ENCODE measurements at places on chromosomes 12 and 14.

DNA sequence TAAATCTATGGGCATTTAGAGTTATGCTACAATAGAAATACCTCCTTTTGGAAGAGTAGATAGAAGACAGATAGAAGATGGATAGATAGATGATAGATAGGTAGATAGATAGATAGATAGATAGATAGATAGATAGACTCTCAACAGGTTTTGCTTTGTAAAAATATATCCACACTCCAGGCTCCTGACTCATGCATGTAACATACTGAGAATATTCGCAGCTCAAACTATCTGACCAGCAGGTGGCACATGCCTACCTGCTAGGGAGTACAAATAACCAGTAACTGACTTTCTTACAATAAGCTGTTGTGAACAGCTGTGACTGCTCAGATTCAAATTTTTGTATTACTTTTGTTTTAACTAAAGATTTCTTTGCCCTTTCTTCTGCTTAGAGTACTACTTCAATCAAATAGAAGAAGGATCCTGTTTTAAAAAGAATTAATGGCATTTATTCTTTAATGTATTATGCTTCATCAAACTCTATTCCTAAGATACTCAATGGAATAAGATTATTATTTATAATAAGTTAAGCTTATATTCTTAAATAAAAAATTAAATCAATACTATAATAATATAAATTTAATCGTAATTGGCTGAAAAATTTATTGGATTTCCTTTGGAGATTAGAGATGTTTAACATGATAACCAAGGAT is 15.8 kb upstream of the CPNE8 start:
- no peak for DNase-seq

- no peak for DNase-seq
These were observed 1133.3 kb downstream of the BCL11B start for GRCh38 chr14:98138666-98139065.

GRCh38 chr14:48937541-48938195 is 648.5 kb downstream of the RPS29 start:
- DNase-seq, result no peak

- no peak for DNase-seq
These were observed 2.3 kb upstream of the ZBTB42 start for GRCh38 chr14:104798300-104799243.

DNA sequence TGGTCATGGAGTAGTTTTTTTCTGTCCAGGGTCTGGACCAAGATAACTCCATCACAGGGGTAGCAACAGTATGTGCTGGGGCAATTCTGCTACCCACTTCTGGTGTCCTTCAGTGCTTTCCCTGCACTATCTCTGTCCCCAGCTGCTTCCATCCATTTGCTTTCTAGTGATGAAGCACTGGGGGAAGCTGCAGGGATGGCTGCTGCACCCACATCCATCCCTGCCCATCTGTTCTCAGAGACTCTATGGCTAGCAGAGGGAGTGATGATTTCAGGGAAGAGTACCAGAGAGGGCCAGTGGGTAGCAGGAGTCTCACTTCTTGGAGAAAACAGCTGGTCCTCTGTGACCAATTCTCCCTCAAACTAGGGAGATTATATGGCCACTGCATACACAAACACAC is 44.1 kb downstream of the ETV6 start:
- peak; percentile 18 for DNase-seq

DNA sequence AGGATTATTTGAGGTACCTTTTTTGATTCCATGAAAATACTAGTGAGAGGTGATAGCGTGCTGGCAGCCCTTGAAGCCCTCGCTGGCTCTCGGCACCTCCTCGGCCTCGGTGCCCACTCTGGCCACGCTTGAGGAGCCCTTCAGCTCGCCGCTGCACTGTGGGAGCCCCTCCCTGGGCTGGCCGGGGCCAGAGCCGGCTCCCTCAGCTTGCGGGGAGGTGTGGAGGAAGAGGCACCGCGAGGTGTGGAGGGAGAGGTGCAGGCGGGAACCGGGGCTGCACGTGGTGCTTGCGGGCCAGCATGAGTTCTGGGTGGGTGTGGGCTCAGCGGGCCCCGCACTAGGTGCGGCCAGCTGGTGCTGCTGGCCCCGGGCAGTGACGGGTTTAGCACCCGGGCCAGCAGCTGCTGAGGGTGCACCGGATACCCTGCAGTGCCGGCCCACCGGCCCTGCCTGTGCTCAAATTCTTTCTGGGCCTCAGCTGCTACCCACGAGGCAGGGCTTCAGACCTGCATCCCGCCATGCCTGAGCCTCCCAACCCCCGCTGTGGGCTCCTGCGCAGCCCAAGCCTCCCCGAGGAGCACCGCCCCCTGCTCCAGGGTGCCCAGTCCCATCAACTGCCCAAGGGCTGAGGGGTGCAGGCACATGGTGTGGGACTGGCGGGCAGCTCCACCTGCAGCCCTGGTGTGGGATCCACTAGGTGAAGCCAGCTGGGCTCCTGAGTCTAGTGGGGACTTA is 7.4 kb downstream of the MOK start:
- DNase-seq, result no peak

DNA sequence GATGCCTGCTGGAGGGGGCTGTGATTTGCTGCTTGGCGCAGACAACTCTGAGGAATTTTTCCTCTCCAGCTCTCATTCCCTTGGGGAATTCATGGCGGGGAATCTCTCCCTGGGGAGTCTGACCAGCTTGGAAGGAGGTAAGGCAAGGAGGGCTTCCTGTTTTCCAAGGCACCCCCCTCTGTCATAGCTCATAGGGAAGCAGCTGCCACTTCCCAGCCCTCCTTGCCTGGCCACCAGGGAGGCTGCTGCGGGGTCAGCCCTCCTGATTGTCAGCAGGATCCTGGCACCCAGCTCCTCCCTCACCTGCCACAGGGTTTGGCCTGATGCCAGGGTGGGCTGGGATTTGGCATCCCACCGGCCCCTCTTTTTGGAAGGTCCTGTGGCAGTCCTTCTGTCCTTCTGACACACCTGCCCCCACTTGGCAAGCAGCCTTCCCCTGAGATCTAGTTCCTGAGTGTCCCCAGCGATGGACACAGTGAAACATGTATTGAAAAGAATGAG is 74.9 kb downstream of the TSPAN9 start:
- DNase-seq, result peak; percentile 43

GRCh38 chr14:71166180-71166837 is 259.1 kb downstream of the PCNX1 start:
- DNase-seq, result peak; percentile 64

DNA sequence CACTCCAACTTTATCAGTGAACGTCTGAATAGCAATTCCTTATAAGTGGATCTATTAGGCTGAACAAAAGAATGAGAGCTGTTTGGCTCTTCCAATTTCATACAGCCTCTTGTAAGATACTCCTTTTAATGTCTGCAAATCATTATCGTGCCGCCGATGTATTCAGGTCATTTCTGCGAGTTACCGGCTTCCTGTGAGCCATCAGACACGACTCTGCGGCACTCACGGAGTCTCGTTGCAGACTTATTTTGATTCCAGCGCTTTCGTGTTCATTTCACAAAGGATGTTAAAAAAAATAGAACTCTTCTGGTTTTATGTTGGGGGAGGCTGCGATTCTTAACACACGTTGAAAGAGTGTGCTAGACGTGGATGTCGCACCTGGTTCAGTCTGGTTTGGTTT is 106.6 kb downstream of the GLT1D1 start:
- DNase-seq, result no peak

GRCh38 chr12:96907671-96908422 is 790 bp downstream of the NEDD1 start:
- peak; percentile 24 for DNase-seq

- DNase-seq, result no peak
These were observed 37.3 kb downstream of the LTBP2 start for GRCh38 chr14:74574706-74575105.

- DNase-seq, result no peak
These were observed 5.5 kb upstream of the KRT79 start for GRCh38 chr12:52839436-52840105.

- no peak for DNase-seq
These were observed 6.0 kb downstream of the ZBTB39 start for GRCh38 chr12:57000393-57000792.

DNA sequence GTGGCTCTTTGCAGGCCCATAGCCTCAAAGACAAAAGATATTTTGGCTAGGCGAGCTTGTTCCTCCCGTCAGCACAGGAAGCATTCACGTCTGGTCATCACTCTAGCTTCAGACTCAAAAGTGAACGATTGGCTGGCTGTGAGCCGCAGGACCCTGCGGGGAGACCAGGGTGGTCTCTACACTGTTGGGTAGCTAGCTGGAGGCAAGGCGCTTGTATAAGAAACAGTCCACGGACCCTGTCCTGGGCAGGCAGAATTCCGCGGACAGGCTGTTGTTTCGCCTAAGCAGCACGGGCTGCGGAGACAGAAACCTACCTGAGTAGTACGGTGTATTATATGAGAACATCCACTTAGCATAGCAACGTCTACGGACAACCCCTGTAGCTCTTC is 29.6 kb downstream of the WBP11 start:
- no peak for DNase-seq

DNA sequence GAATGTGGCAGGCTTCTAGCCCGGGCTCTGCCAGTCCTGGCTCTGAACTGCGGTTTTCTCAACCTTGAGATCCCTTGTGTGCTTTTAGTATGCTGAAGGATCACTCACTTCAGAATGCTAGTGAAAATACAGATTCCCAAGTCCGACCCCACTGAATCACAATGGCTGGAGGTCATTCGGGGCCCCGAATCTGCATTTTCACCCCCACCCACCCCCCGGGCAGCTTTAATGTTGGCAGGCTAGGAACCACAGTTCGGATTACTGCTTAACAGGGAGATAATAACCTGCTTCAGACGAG is 573 bp upstream of the SUSD6 start:
- peak; percentile 33 for DNase-seq

DNA sequence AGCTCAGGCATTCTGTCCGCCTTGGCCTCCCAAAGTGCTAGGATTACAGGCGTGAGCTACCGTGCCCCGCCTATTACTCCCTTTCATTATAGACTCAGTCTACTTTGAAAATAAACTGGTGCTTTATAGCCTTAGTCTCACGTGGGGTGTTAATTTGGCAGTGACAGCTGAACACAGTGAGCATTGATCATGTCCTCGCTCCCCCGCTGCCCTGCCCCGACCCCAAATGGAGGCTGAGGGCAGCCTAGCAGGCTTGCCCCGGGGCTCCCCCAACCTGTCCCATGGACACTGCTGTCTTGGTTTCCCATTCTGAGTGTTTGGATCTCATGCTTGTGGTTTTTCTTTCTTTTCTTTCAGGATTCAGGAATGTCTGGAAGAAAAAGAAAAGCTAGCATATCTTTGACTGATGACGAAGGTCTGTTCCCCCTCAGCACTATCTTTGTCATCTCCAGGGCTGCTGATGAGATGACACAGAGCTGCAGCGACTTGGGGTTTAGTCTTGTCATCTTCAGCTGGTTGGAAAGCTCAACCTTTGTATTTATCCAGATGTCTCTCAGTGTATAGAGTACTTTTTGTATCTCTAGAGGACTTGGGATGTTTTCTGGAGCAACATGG is 42.2 kb downstream of the EP400 start:
- DNase-seq, result peak; percentile 27

- DNase-seq, result no peak
These were observed 24.8 kb upstream of the LGALS3 start for GRCh38 chr14:55103971-55104954.

DNA sequence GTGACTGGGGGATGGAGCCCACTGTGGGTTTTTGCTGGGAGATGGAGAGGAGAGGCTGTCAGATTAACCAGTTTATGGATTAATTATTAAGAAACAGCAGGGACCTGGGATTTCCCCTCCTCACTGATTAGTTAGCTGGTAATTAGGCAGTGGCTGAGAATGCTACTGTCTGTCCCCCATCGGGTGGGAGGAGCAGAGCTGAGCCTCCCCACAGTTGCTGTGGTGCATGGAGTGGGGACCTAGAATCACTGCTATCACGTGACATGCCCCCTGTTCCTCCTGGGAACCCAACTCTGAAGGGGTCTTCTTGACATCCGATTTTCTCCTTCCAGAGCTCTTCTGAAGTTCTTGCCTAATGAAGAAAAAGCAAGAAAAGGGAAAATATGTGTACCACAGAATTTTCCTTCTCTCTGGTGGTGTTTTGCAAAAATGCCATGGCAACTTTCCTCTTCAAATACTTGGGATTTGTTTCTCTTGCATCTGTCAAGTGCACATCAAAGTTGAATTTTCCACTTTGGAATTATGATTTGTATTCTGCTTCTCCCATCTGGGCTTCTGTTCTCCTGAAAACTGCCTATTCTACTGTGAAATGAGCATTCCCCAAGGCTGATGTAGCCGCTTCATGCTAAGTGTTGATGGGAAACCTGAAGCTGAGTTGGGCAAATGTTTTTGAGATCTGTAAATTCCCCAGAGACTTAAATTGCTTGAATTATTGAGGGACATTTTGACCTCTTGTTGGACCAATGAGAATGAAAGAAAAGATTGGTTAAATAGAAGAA is 264.2 kb downstream of the RGS6 start:
- no peak for DNase-seq

- peak; percentile 72 for DNase-seq
These were observed 501.2 kb downstream of the PCNX1 start for GRCh38 chr14:71408362-71409030.

GRCh38 chr14:24064856-24065255 is 6.5 kb upstream of the CPNE6 start:
- no peak for DNase-seq

GRCh38 chr12:95283371-95283770 is 65.8 kb downstream of the VEZT start:
- no peak for DNase-seq

DNA sequence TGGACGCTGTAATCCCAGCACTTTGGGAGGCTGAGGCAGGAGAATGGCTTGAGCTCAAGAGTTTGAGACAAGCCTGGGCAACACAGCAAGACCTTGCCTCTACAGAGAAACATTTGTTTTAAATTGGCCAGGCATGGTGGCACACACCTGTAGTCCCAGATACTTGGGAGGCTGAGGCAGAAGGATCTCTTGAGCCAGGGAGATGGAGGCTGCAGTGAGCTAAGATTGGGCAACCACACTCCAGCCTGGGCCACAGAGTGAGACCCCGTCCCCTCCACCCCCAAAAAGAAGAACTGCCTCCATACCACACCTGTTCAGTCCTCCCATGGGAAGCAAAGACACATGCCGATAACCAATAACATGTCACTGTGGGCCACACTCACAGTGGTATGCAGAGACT is 19.2 kb downstream of the CCDC85C start:
- no peak for DNase-seq

- DNase-seq, result no peak
These were observed 106.4 kb downstream of the EFCAB11 start for GRCh38 chr14:89848165-89848564.

DNA sequence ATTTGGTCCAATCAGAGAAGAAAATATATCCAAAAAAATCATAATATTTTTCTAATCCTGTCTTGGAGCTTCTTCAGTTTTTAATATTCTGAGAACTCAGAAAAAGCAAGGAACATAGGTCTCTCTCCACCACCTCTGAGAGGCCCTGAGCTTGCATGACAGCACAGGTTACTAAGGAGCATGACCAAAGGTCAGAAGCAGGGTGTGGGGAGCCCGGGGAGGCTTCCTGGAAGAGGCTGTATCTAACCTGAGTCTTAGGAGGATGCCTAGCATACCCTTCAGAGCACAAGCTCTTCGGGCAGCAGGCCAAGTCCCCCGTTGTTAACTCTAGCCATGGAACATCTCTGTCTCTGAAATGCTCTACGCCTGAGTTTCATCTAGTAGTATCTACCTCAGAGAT is 15.7 kb upstream of the STON2 start:
- no peak for DNase-seq

All from LHCN-M2 (cell line).